ENCODE measurements at places on chromosomes 1 and 21. TPM values are rescaled to one million over a fixed set of nuclear protein-coding genes. Genes with fewer than 3 reads are reported as not detected.

The C1orf87 gene
- total RNA-seq, result under 0.01 TPM

The UBL4B gene
- 0.25 TPM for total RNA-seq

The TMEM52 gene
- total RNA-seq, result 0.98 TPM

The TRIM45 gene
- total RNA-seq, result 3.9 TPM

The GPR52 gene
- 1.7 TPM for total RNA-seq

The PPM1J gene
- total RNA-seq, result 4.9 TPM

The IGSF9 gene
- total RNA-seq, result 7.6 TPM

The C1orf185 gene
- total RNA-seq, result not detected

The PADI2 gene
- 0.74 TPM for total RNA-seq

The ASPM gene
- 6.1 TPM for total RNA-seq

The CTTNBP2NL gene
- total RNA-seq, result 25.8 TPM

The SPATA1 gene
- 0.74 TPM for total RNA-seq

The DNMT3L gene
- not detected for total RNA-seq

The IL22RA1 gene
- total RNA-seq, result not detected

The UBXN11 gene
- total RNA-seq, result 7.9 TPM

The BCAN gene
- total RNA-seq, result 98.8 TPM
